ENCODE measurements at places on chromosomes 1 and 21.

DNA sequence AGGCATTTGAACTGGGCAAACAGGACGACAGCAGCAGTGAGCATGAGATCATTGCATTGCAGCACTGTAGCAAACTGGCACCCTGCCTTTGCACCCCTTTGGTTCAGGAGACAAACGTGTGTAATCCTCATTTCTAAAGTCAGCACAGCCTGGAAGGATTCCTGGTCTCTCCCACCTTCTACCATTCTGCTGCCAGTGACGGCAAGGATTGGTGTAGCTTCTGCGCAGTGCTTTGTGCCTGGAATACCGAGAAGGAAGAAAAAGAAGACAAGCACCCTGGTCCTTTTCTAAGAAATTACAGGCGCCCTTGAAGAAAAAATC, 805.3 kb downstream of the USP25 start:
- DNase-seq = no peak

DNA sequence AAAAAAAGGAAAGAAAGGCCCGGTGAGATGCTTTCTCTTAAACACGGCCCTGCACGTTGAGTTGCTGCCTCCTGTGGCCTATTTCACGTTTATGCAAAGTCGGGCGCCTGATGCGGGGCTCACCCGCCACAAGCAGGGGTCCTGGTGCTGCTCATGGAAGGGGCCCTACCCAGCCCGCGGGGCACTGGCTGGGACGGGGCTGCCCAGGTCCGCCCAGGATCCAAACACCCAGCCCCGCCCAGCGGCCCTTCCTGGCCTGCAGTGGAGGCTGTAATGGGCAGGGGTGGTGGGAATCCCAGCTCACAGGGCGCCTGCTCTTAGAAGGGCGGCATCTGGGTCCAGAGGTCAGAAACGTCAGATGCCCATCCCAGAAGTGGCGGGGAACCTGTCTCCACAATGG, 1.6 kb downstream of the COL6A2 start:
- DNase-seq = peak; percentile 16

GRCh38 chr1:159752135-159752580, 28.6 kb upstream of the DUSP23 start:
- no peak for DNase-seq

DNA sequence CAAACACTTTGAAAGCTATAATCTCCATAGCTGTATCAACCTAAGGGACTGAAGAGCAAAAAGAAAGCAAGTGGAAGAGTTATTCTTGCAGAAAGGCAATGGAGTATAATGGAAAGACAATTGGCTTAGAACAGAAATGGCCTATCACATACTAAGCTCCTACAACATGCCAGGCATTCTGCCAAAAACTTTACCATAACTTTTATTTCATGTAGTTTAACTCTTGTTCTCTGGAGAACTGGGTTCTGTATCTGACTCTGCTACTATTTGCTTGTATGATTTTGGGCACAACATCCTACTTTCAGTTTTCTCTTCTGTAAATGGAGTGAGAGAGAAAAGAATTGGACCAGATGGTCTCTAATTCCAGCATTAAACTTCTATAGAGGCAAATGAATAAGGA, 449.1 kb downstream of the GPATCH2 start:
- no peak for DNase-seq

DNA sequence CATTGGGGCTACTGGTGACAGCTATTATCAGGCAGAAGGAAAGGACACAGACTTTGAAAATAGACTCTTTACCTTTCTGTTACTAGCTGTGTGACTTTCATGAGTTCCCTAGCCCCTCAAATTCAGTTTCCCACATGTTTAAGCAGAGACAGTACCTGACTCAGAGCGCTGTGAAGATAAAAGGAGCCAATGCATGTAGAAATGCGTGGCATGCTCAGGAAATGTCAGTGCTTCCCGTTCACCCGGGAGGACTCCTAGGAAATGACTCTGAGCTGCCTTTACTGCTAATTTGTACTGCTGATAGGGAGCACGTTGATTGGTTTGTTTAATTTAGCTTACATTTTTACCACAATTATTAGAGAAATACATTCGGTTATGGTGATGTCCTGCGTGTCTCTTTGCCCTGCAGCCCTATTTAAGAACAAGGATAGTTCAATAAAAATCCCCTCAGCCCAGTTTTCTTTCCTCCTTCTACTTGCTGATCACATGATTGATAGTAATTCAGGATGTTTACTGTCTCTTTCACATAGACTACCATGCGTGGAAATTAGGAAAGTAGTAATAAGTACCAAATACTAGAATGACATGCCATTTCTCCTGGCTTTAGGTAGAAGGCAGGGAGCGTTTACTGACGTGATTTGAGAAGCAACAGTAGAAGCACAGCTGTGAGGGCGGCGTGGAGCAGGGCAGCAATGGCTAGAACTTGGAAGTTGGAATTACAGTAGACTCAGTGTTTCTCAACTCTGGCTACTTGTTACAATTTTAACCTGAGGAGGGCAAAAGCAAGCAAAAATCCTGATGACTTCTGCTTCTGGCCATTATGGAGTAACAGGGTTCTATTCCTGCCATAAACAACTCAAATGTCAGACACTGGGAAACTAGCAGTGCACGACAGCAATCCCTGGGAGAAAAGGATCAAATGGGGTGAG, 15.9 kb downstream of the PDIK1L start:
- DNase-seq = peak; percentile 18

DNA sequence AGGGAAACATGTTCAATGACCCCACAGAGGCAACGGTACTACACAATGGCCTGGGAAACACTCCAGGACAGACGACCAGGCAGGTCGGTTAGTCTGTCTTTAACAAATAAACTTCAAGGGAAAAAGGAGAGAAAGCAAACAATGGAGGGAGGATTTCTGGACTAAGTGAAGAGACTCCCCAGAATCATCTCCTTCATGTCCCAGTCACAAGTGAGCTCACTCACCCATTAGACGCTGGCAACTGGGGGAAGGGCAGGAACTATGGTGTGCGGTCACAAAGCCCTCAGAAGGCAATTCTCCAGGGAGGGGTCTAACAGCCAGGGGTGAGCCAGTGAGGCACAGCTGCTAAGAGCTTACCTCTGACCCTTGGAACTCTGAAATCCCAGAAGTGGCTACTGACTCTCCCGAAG, 55.7 kb upstream of the NADK start:
- no peak for DNase-seq

GRCh38 chr1:234970731-234971476, 157.7 kb downstream of the TOMM20 start:
- peak; percentile 63 for DNase-seq

- no peak for DNase-seq
Measured at GRCh38 chr1:51219022-51219421, 17.1 kb upstream of the RNF11 start.

GRCh38 chr21:32307706-32308105, 9.1 kb downstream of the MRAP start:
- no peak for DNase-seq

DNA sequence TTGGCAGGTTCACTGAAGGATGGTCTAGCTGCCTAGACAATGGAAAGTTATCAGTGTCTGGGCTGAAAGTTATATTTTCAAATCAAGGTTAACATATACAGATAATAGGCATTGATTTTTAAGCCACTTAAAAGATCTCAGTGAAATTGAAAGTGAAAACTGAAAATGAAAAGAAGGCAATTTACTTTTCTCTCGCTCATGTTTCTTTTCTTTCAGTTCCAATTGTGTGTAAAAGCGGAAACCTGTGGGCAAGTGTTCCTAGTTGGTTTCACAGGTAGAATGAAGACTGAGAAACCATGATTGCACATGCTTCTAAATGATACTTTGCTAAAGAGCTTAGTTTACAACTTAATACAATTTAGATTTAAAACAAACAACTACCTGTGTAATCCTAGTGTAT, 383.7 kb downstream of the ZP4 start:
- no peak for DNase-seq

- DNase-seq = no peak
Measured at GRCh38 chr1:84166797-84167196, 22.7 kb downstream of the PRKACB start.

- peak; percentile 17 for DNase-seq
Measured at GRCh38 chr1:213244664-213245091, 193.6 kb downstream of the RPS6KC1 start.

- DNase-seq = no peak
Measured at GRCh38 chr1:14479865-14480264, 118.6 kb upstream of the KAZN start.

DNA sequence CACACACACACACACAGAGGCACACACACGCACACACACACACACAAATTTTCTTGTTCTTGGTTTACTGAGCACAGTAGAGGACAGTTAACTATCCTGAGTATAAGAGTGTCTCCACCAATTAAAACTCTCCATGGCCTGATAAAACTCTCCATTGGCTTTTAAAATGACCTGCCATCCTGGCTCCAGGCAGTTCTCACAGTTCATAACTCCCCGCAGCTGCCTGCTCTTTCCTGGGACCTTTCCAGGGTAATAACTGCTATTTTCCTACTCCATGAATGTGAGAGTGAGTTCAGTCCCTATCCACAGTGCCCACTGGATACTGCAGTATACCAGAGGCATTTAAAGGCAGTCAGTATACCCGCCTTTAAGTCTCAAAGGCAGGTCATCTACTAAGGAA, 351.5 kb downstream of the PLPP3 start:
- DNase-seq = no peak

DNA sequence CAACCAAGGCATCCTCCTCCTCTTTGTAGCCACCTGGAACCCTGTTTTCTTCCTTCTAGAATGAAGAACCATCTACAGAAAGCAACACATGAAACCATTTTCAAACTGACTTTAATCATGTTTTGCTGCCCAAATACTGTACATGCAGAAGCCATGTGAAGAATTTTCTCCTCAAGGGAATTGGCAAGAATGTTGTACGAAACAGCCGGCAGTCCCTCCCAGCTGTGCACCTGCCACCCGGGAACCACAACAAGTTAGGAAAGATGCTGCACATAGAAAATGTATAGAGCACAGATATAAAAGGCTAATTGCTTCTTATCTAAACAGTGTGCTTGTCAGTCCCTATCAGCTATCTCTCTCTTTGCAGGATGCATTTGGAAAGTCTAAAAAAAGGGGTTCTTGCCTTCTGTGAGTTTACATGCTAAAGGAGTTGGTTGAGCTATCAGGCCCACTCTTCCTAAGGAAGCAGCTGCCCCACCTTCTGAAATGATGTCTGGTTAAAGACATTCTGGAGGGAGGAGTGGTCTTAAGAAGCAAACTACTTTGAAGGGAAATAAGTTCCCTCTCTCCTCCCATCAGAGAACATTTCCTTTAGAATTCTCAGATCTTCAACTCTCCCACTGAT, 44.8 kb downstream of the RIMS3 start:
- no peak for DNase-seq

DNA sequence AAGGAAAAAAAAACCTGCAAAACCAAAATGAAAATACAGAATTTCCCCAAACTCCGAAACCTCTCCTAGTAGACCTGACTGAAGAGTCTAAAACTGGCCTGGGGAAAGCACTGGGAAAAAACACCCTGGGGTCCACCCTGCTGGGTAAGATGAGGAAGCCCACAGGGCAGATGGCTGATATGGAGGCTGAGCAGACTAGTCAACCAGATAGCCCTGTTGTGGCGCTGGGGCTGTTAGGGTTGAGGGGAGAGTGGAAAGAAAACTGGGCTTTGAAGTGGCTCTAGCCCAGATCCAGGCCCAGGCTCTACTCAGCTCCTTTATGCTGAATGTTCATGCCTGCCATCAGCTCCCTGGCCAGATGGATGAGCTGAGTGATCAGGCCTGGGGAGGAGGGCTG, 6.8 kb upstream of the SLAMF1 start:
- no peak for DNase-seq

DNA sequence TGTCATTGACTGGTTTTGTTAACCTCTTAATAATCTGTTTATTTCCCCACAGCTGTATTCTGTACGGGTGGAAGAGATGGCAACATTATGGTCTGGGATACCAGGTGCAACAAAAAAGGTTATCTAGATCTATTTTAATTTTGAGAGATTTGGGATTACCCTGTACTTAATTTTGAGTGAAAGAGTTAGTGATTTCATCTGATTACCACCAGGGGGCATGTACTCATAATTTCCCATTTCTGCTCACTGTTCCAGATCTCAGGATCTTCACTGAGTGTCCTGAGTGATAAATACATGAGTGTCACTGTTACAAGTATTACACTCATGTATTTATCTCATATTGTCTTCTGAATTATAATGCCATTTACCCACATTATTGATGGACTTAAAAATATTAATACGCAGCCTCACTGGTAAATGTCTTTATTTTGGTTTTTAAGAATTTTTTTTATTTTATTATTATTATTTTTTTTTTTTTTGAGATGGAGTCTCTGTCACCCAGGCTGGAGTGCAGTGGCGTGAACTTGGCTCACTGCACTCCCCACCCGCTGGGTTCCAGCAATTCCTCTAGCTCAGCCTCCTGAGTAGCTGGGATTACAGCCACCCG, 27.4 kb downstream of the DTL start:
- DNase-seq = no peak

DNA sequence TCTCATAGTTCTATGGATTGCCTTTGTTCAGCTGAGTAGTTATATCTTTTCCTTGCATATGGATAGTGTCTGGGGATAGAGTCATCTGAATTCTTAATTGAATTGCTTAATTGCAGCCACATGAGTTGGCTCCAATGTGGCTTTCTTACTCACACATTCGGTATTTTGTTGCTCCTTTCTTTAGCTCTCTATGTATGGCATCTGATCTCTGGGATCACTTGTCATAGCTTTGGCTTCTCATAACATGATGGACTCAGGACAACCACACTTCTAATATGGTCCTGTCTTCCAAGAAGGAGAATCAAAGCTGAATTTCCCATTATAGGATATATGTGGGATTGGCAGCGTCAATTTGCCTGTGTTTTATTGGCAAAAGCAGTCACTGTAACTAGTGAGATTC, 716.2 kb downstream of the NCAM2 start:
- DNase-seq = no peak

DNA sequence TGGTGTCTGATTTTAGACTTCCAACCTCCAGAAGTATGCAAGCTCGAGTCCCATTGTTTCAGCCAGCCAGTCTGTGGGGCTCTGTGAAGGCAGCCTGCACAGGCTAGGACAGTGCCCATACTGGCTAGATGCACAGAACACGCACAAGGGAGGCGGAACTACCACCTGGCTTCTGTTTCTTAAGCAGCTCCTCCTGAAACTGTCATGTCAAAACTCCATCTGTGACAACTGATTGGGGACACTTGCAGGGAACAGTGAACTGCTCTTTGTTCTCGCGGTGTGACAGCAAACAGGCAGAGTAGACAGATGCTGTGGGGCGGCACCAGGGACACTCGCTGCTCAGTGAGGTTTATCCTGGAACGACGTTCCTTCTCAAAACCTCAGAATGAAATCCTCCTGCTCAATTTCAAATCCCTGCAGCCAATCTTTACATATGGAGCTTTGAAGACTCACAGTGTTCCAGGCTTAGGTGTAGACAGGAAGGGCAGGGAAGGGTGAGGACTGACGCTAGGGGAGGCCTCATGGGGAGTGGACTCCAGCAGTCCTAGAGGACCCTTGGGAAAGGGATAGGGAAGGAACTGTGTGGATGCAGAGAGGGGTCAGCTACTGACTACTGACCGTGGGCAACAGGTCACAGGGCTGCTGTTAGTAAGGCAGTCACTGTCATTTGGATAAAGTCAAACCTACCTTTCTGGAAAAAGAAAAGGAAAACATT, 73.8 kb downstream of the ERG start:
- no peak for DNase-seq

GRCh38 chr21:46347791-46348381, 23.9 kb downstream of the PCNT start:
- DNase-seq = no peak

GRCh38 chr21:35529171-35529863, 480.2 kb upstream of the RUNX1 start:
- no peak for DNase-seq
